ENCODE measurements at places on chromosomes 2 and 18.

DNA sequence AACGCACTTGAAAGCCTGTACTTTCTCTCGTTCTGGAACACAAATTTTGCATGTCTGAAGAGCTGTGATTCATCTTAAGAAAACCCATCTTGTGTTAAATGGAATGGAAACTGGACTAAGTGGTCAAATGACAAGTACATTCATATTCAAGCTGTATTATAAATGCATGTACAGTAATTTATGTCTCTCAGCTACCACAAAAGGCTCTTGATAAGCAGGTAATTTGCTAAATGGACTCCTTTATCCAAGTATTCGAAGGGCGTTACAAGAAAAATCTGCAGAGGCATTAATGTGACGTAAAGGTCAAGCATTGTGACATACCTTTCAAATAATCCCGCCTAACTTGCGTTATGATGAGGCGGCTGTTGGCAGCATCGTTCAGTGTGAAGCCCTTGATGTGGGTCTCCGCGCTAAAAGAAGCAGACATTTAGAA lies 66.6 kb downstream of the ABCG8 start:
- no peak for DNase-seq

DNA sequence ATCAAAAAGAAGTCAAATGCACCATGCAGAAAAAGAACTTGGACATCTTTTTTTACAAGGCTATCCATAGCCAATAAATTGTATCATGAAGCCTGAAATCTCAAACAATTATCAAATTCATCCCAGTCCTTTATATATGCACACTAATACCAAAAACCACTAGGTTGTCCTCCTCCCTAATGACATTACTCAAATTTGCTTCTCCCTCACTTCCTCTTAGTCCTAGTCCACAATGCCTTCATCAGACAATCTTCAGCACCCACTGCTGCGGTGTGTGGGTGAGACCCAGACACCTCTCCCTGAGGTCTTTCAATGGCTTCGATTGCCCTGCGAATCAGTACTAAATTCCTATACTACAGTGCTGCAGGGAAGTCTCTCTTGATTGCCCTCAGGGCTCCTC lies 58.1 kb downstream of the CLASP1 start:
- no peak for DNase-seq

- DNase-seq: no peak
These were observed 409.4 kb upstream of the ETAA1 start for GRCh38 chr2:66987733-66988132.

- no peak for DNase-seq
These were observed 43.7 kb upstream of the TMEM163 start for GRCh38 chr2:134762508-134762907.

DNA sequence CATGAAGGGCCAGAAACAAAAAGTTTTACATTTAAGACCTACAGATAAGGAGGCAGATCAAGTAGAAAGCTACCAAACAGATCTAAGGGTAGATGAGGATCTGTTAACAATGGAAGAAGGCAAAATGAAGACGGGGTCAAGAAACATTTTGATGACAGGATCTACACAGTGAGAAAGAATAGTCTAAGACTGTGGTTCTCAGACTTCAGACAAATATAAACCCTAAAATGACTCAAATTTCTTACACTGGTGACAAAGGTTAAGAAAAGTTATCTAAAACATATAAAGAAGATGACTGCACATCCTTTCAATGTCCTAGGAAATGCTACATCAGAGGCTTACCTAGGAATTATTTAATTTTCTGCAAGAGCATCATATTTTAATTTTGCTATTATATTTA lies 34.4 kb downstream of the TRIP12 start:
- no peak for DNase-seq

- DNase-seq: no peak
These were observed 108.1 kb downstream of the XRCC5 start for GRCh38 chr2:216216951-216217903.

DNA sequence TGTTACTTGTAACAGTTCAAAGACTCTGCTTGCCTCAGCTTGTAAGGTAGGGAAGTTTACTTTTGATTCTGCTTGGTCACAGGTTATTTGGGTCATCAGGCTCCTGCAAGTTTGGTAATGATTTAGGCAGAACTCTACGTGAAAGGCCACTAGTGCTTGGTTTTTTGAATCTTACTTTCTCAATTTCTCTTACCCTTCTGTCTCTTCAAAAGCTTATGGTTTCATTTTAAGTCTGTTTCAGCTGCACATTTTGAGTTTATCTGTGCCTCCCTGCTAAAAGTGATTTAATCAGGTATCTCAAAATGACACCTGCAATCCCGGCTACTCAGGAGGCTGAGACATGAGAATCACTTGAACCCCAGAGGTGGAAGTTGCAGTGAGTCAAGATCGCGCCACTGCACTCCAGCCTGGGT lies 26.3 kb upstream of the MOCOS start:
- no peak for DNase-seq

- no peak for DNase-seq
These were observed 41.3 kb upstream of the MRPL33 start for GRCh38 chr2:27730261-27730662.

DNA sequence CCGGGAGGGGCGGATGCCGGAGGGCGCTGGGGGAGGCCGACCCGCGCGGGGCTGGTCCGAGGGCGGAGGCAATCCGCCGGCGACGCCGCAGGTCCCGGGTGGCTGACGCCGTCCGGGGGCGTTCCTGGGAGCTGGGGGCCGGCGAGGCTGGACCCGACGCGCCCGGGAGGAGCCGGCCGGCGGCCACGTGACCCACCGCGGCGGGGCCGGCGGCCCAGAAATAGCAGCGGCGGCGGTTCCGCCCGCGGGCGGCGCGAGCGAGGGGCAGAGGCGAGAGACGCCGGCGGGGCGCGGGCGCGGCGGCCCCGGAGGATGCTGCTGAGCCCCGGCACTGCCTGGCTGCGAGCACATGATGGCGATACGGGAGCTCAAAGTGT lies at the start of gene RAB31:
Gene RAB31, plus strand, starts transcription at position 245 of the 377 bp plus-strand sequence. Its CDS starts 105 bp downstream, at position 350.
- DNase-seq: no peak
